ENCODE measurements at places on chromosomes 5 and 9.

- peak; percentile 34 for DNase-seq
Measured at GRCh38 chr5:131264451-131265099, 722 bp downstream of the CDC42SE2 start.

GRCh38 chr5:107058235-107058634 lies 612.5 kb downstream of the EFNA5 start:
- DNase-seq = no peak

DNA sequence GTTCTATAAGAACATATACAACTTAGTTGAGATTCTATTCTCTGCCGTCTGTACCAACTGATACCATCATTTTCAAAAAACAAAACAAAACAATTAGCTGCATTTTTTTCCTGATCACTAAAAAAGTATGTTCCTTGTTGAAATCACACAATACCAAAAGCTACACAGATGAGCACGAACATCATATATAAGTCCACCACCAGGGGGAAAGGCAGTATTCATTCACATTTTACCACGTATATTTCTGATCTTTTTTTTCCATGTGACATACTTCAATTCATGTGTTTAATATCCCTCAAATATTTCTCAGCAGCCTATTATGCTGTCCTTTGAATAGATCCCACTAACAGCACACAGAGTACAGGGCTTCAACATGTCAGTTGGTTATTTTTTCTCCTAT lies 40.6 kb downstream of the IRX2 start:
- peak; percentile 25 for DNase-seq

DNA sequence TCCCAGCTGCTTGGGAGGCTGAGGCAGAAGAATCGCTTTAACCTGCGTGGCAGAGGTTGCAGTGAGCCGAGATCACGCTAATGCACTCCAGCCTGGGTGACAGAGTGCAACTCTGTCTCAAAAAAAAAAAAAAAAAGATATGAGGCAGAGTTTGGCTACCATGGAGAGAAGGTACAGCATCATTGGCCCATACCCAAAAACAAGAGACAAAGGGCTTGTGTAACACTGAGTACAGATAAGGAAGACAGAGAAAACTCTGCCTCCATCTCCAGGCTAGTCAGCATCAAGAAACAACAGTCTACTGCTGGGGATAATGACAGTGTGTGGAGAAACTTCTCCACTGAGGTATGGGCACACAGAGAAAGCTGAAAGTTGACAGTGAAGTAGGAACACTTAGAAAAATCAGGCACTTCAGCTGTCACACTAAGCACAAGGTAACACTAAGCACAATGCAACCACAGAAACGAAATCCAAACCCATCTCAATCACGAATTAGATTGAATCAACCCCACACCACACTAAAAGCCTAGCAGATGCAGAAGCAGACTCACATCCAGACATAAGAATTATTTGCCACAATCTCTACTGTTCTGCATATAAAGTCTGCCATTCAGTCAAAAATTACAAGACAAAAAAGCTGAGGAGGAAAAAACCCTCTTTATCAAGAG lies 10.5 kb downstream of the PJA2 start:
- peak; percentile 21 for DNase-seq

DNA sequence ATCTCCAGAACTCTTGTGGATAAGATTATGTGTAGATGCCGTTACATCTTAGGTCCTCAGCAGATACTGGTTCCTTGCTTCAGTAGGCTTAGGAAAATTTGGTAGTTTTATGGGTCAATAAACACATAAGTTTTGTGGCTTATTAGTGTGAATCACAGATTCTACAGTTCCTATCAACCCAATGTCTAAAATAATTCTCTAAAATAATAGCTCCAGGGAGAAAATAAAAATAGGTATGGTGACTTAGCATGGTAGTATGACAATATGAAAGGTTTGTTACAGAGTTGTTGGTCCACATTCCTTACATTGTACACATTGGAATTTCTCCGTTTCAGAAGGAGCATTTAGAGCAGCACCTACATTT lies 91.7 kb downstream of the AOPEP start:
- peak; percentile 71 for DNase-seq

GRCh38 chr5:1819458-1819857 lies 18.3 kb downstream of the NDUFS6 start:
- no peak for DNase-seq

- DNase-seq = peak; percentile 16
Measured at GRCh38 chr9:130239741-130240241, 25.8 kb upstream of the HMCN2 start.
